ENCODE measurements at places on chromosomes 4 and X.
A peak's percentile ranks its signal among the peaks of the same experiment; 100 is the strongest.

- no peak for DNase-seq
Observed at GRCh38 chr4:5082376-5082775, 31.1 kb downstream of the STK32B start.

GRCh38 chr4:78410676-78411075, 140.9 kb upstream of the ANXA3 start:
- no peak for DNase-seq

- DNase-seq: peak; percentile 5
Observed at GRCh38 chr4:7423391-7423790, 11.3 kb downstream of the PSAPL1 start.

DNA sequence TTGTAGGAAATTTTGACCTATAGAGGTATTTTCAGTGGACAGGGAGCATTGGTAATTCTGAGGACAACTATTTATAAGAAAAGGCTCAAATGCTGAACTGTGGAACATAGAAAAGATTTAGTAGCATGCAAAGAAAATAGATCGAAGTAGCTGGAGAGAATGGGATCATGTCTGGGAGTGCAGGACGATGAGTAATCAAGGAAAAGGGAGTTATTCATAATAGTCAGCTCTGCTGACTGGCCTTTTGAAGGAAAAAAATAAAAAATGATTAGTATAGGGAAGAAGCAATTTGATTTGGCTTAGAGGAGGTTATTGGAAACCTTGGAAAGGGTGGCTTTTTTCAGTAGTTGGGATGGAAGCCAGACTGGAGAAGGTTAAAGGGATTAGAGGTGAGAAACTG, 22.9 kb upstream of the ANK2 start:
- no peak for DNase-seq

- DNase-seq: no peak
Observed at GRCh38 chr4:102180046-102180445, 165.2 kb downstream of the SLC39A8 start.

GRCh38 chrX:38514016-38514854, 47.1 kb upstream of the TSPAN7 start:
- no peak for DNase-seq

GRCh38 chrX:68273887-68274286, 159.4 kb downstream of the OPHN1 start:
- no peak for DNase-seq

GRCh38 chrX:3271834-3272186, 74.6 kb downstream of the MXRA5 start:
- DNase-seq: no peak

DNA sequence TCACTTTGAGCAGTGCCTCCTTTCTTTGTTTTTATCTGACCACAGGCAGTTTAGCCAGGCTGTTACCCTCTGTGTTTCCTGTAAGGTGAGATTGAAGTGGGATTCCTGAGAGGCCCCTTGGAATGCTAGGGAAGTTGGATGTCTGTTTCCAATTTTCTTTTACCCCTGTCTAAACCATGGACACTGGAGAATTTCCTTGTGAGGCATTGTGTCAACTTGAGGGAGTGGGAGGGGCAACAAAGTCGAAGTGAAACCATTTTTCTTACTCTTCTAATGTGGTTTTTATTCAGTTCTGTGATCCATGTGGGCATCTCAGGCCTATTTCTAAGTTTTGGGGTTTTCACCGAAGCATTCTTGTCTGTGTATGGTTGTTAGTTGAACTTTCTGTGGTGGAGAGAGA, 296.1 kb upstream of the UGT8 start:
- DNase-seq: no peak

DNA sequence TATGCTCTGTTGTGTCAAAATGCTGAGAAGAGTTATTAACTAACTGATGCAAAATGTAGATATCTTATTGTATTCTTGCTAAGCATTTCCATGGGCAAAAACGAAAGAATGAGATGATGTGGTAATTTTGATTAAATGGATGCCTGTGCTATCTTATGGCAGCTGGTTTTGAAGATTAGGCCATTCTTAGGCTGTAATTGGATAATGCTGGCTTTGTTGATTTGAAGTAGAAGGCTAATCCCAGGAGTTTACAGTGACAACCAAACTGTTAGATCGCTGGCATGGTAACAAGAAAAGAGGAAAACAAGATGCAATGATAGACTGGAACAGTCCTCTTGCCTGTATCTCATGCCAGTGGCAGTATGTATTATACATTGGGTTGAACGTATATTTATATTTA, 74.1 kb upstream of the WDR44 start:
- no peak for DNase-seq

DNA sequence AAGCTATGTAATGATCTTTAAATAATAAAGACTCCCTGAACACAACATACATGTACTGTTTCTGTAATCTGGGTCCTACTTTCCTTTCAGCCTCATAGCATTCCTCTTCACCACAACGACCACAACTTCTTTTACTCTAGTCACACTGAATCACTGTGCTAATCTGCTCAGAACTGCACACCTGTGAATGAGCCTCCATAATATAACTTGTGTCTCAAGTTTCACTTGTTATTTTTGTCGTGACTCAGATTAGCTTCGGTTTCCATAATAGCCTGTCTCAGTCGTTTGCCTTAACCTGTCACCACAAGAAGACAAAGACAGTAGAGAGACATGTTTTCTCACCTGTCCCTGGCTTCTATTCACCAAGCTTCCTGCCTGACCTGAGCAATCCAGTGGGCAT, 61.8 kb downstream of the MAGED1 start:
- DNase-seq: no peak

DNA sequence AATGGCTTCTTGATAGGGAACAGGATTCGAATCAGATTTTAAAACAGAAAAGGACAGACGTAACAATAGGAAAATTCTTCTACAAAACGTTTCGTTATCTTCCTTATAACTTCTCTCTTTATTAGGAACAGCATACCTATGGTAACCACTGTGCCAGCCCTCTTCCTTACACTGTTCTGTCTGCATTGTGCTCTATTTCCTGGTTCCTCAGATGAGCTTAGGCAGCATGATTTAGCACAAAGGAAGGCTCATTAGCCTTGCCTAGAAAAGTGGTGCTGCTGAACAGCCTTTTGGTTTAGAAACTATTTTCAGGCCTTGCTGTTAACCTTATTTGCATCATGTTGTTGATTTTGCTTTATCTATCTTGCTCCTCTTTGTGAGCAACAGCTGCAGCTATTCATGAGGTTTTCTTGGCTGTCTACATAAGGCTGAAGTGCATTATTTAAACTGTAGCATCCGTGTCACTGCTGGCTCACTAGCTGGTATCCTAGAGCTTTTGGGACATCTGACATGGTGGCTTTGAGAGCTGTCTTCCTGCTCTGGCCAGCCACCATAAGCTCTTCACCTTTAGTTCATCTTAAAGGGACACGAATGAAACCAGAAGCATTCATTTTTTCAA, 69.9 kb upstream of the NRK start:
- DNase-seq: no peak

DNA sequence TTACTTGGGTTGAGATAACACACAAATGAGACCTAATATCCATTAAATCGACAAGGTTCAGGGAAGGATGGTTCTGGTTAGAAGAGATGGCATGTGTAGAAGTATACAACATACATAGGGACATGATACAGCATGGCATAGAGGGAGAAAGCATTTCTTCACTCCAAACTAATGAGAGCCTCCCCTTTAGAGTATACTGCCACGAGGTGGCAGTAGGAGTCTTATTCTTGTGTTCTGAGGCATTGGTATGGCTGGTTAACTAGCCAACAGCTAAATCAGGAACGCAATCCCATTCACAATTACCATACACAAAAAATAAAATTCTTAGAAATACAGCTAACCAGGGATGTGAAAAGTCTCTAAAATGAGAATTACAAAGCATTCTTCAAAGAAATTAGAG, 29.1 kb upstream of the TRO start:
- DNase-seq: peak; percentile 20

DNA sequence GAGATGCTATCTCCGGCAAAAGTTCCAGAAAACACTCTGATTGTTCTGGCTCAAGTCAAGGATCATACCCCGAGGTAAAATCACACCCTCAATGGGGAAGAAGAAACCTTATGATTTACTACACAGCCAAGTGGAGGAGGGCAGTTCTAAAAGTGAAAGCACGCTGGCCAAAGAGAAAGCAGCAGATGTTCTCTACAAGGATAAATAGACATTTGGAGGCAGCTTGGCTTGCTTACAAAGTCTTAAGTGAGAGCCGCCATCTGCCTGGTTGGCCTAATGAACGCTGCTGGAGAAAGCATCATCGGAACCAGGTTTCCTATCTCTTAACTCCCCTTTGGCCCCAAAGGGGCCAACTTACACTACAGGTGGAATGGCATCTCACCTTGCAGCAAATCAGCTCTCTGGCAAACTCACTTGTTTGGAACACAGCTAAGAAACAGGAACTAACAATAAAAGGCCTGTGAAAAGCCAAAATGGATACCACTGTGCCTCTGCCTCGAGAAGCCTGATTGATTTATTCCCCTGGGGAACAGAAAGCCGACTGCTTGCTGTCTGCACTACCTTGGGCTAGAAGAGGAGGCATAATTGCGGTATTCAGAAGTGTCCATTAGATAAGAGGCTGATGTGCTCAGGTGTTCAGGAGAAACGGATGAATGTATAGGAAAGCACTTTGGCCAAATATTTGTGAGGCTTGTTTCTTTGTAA, 22.8 kb downstream of the FRAS1 start:
- peak; percentile 33 for DNase-seq

DNA sequence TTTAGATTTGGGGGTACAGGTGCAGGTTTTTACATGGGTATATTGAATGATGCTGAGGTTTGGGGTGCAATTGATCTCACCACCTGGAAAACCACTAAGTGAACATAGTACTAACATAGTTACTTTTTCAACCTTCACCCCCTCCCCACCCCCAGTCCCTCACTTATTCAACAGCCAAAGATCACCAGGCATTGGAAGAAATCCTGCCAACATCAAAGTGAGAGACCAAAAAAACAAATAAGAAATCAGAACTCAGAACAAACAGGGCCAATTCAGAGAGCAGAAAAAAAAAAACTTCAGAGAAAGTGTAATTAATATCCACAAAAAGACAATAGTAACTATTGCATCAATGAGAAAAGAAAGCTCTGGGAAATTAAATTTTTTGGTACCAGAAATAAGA, 20.5 kb upstream of the LAP3 start:
- no peak for DNase-seq

DNA sequence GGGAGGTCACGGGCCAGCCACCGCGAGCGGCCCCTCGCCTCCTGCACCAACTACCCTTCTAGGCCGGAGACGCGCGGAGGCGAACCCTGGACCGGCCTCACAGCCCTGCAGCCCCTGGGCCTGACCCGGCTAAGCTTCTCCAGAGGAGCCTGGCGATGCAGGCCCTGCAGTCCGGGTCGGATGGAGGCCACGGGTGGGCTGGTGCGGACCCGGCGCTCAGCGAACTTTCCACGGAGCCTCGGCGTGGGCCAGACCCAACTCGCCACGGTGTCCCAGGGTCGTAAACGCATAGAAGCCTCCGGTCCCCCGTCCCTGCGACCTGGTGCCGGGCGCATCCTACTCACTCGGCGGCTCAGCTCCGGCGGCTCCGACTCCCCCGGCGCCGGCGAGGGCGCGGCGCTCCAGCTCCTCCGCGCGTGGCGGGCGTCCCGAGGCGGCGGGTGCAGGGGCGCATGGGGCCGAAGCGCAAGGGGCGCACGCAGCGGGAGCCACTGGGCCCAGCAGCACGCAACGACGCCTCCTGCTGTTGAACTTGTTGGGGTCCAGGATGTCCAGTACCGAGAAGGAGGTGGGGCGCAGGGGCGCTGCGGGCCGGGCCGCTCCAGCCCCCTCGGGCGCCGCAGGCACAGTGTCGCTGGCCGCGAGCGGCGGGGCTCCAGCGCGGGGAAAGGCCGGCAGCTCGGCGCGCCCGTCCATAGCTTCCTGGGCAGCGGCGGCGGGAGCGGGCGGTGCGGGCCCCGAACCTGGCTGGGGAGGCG, 427 bp downstream of the NKX1-1 start:
- peak; percentile 20 for DNase-seq

DNA sequence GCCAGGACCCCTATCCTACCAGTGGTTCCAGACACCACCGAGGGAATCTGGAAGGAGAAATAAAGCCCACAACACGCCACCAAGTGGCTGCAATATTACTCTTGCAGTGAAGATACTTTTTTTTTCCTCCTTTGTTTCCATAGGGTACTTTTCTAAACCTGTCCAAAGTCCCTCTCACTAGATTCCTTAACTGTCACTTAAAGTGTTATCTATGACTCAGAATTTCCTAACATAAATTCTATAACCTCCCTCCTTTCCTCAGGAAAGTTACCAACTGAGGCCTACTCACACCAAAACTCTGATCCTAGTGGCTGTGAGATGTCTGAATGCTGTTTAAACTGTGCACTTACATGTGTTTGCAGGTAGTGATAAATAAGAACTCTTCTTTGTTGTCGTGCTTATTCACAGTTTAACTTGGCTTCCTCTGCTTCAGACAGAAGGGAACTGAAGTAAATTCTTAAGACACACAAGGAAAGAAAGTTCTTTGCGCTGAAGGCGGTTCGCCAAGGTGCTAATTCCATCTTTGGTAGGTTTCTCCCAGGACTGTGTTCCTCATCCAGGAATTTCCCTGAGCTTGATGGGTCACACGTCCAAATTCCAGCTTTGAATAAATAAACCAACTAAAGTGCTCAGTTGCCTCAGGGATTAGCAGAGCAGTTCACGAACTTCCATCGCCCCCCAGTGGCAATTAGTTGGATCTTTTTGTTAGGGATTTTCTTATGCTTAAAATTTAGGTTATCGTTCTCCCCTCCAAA, 10.7 kb upstream of the HCCS start:
- DNase-seq: peak; percentile 25

GRCh38 chrX:106404512-106404911, 207.3 kb upstream of the RADX start:
- no peak for DNase-seq

Measured in WERI-Rb-1 (cell line).